ENCODE measurements at places on chromosomes 16 and 17. TPM values are rescaled to one million over a fixed set of nuclear protein-coding genes. Genes with fewer than 3 reads are reported as not detected.

DNA sequence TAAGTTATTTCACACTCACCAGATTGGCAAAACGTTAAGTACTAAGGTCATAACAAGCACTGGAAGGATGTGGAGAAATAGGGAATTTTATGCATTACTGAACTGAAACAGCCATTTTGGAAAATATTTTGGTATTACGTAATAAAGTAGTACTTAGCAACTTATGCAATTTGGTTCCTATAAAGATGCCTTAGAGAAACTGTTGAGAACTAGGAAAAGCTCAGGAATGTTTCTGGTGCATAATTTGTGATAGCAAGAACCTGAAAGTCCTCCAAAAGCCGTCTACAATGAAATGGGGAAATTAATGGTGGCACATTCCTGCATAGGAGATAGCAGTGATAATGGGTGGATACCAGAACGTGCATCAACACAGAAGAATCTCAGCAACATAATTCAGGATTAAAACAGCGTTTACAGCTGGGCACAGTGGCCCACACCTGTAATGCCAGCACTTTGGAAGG lies 472.5 kb downstream of the WWOX start:
- DNase-seq = no peak
- H3K4me1 ChIP-seq = no peaks in the 10 kb centered on the region
- no peak overlapping the region for H3K4me3 ChIP-seq
- H3K36me3 ChIP-seq = no peaks in the 10 kb centered on the region

DNA sequence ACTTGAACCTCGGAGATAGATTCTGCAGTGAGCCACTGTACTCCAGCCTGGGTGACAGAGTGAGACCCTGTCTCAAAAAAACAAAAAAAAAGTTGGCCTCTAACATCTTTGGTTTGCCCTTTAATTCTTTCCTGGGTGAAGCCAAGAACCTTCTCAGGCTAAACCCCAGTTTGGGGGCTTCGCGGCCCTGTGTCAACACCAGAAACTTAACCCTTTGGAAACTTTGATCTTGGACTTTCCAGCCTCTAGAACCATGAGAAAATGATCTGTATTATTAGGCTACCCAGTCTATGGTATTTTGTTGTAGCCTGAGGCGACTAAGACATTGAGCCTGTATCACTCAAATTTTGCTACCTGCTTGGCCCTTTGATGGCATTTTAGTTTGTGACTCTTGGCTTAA lies 86.2 kb downstream of the CDC27 start:
- no peak overlapping the region for H3K4me3 ChIP-seq
- H3K36me3 ChIP-seq = no peaks in the 10 kb centered on the region
- DNase-seq = no peak
- H3K27ac ChIP-seq = no peak overlapping the region
- peaks cover 4% of the 10 kb centered on the region for H3K27me3 ChIP-seq

TLCD3A gene
- total RNA-seq = 28.0 TPM

DNA sequence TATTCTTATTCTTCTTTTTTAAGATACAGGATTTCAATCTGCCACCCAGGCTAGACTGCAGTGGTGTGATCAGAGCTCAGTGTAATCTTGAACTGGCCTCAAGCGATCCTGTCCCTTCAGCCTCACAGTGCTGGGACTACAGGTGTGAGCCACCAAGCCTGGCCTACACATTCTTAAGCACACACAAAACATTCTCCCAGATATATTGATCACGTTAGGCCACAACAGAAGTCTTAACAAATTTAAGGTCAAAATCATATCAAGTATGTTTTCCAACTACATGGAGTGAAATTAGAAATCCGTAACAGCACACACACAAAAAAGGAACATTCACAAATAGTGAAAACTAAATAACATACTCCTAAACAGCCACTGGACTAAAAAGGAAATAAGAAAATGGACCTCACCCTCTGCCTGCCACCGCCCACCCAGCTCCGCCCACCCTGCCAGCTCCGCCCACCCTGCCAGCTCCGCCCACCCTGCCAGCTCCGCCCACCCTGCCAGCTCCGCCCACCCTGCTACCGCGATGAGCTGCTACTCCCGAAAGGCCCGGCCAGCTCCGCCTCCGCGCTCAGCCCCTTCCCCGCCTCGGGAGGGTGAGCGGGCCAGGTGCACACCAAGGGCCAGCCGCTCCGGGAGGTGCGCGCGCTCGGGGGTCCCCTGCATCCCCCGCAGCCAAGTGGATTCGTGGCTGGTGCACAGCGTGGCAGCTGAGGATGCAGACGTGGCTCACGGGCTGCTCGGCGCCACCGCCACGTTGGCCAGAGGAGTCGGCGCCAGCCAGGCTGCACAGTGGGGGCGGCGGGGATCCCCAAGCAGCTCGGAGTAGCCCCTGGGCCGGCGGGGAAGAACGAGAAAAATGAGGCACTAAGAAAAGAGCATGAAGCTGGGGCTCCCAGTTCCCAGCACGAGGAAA lies 41.2 kb downstream of the C16orf87 start:
- H3K27me3 ChIP-seq = no peaks in the 10 kb centered on the region
- peak overlapping the region; percentile 74 for H3K4me3 ChIP-seq
- H3K4me1 ChIP-seq = peaks cover 12% of the 10 kb centered on the region
- DNase-seq = peak; percentile 58
- peaks cover 19% of the 10 kb centered on the region for H3K36me3 ChIP-seq
- H3K27ac ChIP-seq = peak overlapping the region; percentile 93
